T-helper 22 cell (primary cell): ENCODE measurements at places on chromosomes 5 and 9.

DNA sequence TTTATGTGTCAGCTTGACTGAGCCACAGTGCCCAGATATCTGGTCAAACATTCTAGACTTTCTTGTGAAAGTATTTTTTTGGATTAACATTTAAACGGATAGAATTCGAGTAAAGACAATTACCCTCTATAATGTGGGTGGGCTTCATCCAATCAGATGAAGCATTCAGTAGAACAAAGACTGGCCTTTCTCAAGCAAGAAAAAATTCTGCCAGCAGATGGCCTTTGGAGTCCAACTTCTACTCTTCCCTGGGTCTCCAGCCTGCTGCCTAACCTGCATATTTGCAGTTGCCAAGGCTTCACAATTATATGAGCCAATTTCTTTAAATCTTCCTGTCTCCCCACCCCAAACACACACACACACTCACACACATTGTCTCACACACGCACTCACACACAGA is 86.4 kb downstream of the MED10 start:
- DNase-seq, result no peak

- DNase-seq, result no peak
Measured at GRCh38 chr5:58458743-58459145, 1.1 kb downstream of the PLK2 start.

- DNase-seq, result no peak
Measured at GRCh38 chr5:142466195-142466971, 141.6 kb upstream of the SPRY4 start.

GRCh38 chr5:38069360-38069759 is 189.0 kb upstream of the EGFLAM start:
- DNase-seq, result no peak

- DNase-seq, result no peak
Measured at GRCh38 chr9:135724186-135724787, 22.3 kb downstream of the KCNT1 start.

GRCh38 chr5:149416987-149417710 is 38.1 kb upstream of the IL17B start:
- DNase-seq, result no peak

- no peak for DNase-seq
Measured at GRCh38 chr9:1989500-1989899, 25.6 kb upstream of the SMARCA2 start.

GRCh38 chr9:71721855-71722254 is 46.5 kb downstream of the CEMIP2 start:
- DNase-seq, result no peak

GRCh38 chr5:177124486-177124991 is 9.0 kb upstream of the NSD1 start:
- no peak for DNase-seq

DNA sequence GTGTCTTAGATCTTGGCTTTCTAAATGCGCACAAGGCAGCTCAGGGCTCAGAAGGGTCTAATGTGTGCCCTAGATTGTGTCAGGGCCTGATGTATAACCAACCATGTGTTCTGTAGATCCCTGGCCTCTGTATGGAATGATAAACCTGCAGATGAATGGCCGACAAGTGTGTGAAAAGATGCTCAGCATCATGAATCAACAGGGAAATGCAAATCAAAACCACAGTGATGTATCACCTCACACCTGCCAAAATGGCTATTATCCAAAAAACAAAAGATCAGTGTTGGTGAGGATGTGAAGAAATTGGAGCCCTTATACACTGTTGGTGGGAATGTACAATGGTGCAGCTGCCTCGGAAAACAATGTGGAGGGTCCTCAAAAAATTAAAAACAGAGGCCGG is 489.8 kb downstream of the SEMA5A start:
- DNase-seq, result no peak

DNA sequence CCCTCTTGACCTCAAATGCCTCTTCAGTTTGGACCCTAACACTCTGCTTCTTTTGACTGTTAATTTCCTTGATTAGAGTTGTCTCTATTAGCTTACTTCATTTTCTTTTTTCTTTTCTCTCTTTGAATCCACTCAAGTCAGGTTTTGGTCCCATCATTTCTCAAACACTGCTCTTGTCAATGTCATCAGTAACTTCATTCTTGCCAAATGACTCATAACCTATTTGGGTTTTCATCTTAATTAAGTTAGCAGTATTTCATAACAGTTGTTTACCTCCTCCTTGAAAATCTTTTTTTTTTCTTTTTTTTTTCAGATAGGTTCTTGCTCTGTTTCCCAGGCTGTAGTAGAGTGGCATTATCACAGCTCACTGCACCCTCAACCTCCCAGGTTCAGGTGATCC is 119.6 kb downstream of the PARP8 start:
- DNase-seq, result no peak

DNA sequence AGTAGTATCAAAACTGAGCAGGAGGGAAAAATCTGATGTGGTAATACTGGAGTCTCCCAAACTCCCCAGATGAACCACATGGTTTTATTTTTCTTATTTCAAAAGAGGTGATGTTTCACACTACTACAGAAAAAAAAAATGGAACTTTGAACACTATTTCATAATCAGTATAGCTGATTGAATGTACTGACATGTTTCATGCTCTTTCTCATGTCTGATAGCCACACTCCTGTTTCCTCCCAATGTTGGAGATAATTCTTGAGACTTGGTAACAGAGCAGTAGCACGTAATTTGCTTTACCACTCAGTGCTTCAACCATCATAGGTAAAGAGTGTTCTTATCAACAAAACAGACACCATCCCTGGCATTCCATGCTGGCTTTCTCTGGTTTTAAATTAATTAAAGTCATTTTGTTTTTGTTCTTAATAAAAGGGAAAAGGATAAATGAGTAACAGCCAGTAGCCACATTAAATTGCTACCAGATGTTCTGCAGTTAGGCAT is 85.2 kb downstream of the MUSK start:
- no peak for DNase-seq

GRCh38 chr5:180975338-180975737 is 13.3 kb upstream of the BTNL3 start:
- DNase-seq, result no peak

- DNase-seq, result no peak
Measured at GRCh38 chr9:106092083-106092482, 397.7 kb downstream of the TMEM38B start.

- no peak for DNase-seq
Measured at GRCh38 chr9:112378328-112379176, 1.4 kb upstream of the HSDL2 start.

- no peak for DNase-seq
Measured at GRCh38 chr5:5370059-5370774, 52.3 kb upstream of the ICE1 start.
